Ascending aorta (tissue), 2 donors: ENCODE measurements at places on chromosomes 12 and 14.

DNA sequence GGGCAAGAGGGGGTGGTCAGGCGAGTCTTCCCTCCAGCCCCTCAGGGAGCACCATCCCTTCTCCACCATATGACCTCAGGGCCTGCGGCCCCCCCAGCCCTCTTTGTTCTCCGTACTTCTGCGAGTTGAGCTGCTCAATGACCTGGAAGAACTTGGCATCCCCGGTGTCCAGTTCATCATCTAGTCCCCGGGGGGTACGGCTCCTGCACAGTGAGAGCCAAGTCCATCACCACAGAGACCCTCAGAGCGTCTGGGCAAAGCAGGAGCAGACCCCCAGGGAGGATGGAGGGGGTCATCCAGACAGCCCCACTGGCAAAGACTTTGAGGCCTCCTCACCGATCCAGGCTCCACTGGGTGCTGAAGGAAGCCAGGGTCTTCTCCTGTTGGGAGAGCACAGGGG lies 8.9 kb downstream of the ADCY4 start:
- DNase-seq, result no peak

GRCh38 chr12:105998561-105998960 lies 140.2 kb downstream of the NUAK1 start:
- DNase-seq, result no peak

GRCh38 chr14:22176957-22177356 lies 412.1 kb downstream of the DAD1 start:
- no peak for DNase-seq

GRCh38 chr12:1422604-1423315 lies 171.6 kb downstream of the FBXL14 start:
- no peak for DNase-seq

DNA sequence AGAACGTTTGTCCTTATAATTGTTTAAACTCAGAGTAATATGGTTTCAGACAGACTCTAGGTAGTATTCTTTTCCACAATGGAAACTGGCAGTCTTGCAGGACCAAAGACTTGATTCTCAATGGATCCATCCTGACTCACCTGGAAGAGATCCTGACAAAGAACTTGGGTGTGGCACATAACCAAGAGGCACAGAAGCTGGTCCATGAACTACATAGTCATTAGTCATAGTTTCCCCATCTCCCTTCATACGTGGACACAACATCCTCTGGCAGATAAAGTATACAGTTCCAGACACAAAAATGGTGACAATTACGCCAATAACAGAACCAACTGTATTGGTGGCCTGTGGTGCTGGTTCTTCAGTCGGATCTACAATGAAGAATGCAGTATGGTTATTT lies 55.8 kb downstream of the BCL2L14 start:
- no peak for DNase-seq

DNA sequence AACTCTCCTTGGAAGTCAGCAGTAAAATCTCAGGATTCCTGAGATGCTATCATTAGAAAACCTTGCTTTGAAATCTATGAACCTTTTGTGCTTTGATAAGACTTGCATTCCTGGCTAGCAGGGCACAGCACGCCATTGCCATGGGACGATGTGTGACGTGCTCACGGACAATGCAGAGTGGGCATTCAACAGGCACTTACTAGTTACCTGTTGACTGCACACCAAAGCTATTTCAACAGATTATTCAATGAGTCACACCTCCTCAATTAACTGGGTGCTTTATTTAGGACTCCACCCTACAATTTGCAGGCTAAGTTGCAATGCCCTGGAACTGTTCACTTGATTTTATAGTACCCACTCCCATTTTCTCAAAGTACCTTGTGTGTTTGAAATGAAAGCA lies 11.3 kb downstream of the NOS1 start:
- DNase-seq, result no peak

- DNase-seq, result no peak
Measured at GRCh38 chr14:91911474-91912032, 35.9 kb downstream of the FBLN5 start.

- DNase-seq, result no peak
Measured at GRCh38 chr12:1313906-1314305, 280.5 kb downstream of the FBXL14 start.

DNA sequence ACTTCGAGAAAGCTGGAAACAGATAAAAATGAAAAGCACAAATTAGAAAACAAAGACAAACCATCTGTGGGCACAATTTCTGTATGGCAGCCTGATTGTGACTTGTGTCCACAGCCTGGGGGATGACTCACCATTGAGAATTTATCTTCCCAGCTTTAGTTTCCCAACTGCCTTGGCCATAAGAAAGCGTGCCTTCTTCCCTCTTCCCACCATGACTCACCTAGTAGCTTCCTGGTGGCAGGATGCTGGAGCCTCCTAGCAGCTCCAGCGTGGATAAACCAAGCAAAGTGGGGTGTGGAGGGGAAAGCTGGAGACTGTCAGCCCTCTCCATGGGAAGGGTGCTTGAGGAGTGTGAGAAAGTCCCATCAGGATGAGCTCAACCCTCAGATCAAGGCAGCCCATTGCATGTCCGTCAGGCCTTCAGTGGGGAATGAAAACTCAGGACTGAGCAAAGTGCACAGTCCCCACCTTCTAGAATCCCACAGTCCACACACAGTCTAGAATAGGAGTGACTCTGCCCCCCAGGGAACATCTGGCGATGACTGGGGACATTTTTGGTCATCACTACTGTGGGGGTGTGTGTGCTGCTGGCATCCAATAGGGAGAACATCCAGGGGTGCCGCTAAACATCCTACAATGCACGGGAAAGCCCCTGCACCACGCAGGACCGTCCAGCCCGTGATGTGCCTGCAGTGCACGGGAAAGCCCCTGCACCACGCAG lies 22.4 kb upstream of the SERPINA6 start:
- DNase-seq, result no peak

DNA sequence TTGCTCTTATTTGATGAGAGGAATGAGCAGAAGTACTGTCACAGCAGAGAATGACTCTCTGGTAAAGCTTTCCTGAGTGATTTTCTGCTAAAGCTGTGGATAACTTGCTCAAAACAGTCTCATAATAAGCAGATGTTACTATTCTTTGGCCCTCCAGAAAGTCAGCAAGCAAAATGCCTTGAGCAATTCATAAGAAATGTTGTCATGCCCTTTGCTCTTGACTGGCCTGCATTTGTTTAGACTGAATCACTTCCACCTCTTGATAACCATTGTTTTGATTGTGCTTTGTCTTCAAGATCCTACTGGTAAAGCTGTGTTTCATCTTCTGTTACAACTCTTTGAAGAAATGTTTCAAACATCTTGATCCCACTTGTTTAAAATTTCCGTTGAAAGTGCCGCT lies 457.9 kb upstream of the FOXG1 start:
- DNase-seq, result no peak
